ENCODE measurements at places on chromosomes 4 and X.

GRCh38 chrX:132483488-132483887 is 5.3 kb downstream of the MBNL3 start:
- no peak for DNase-seq

- no peak for DNase-seq
Measured at GRCh38 chrX:20317873-20318272, 51.2 kb upstream of the RPS6KA3 start.

DNA sequence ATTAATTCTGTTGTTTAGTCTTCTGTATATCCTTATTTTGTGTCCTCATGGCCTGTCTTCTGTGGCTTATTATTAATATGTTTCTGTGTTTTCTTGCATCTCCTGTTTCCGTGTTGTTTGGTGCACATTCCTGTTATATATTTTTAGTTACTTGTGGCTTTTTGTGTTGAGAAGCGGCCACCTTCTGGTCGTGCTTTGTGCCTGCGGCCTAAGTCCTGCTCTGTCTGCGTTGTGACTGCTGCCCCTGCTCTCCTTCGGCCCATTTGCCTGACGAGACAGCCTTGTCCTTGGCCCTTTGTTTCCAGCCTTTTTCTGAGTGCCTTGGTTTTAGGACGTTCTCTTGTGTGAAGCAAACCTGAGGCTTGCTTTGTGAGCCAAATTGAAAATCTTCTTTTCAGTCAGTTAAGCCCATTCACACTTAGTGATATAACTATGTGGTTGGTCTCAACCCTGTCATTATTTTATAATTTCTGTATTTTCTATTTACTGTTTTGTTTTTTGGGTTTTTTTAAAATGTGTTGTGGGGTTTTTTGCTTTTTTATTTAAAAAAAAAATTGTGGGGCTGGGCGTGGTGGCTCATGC is 43.8 kb downstream of the TNIP2 start:
- DNase-seq = no peak

GRCh38 chr4:140103676-140104075 is 50.3 kb downstream of the MAML3 start:
- DNase-seq = peak; percentile 81

DNA sequence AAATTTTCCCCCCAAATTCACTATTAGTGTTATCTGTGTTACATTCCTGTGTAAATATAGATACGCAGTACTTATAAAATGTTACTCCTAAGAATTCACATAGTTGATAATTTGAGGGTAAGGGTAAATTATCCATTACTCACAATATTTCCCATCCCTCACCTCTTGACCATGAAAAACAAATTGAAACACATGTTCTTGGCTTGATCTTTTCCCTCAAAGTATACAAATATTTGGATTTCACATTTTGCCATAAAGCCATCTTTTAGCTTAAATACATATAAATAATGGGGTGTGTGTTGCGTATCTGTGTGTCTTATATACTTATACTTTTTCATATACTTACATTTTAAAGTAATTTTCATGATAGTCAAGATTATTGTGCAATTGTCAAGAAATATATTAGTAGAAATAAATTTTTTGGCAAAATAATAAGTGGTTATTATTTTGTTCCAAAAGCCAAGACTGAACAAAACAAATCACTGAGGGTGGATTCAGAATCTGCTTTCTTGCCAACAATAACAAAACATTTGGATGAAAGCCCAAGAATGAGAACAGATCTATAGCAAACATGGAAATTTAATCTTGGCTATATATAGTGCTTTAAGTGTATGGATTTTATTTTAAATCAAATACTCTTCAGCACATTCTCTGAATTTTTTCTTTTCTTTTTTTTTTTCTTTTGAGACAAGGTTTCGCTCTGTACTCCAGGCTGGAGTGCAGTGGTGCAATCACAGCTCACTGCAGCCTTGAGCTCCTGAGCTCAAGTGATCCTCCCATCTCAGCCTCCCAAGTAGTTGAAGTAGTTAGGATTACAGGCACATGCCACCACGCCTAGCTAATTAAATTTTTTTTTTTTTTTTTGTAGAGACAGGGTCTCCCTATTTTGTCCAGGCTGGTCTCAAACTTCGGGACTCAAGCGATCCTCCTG is 48.5 kb upstream of the PRSS48 start:
- no peak for DNase-seq

DNA sequence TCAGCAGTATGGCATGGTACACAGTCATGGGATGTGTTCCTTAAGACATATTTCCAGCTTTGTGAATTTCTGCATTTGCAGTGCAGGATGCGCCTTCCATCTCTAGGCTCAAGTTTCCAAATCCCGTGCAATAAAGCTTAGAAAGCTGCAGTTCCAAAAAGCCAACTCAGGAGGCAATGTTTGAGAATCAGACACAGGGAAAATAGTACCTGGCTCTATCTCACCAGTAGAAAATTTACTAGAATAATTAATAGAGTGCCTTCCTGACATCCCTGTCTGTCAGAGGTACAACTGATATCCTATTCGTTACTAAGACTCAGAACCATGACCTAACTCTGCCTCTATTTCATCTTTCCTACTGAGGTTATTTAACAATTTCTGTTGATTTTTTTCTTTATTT is 1333.0 kb downstream of the PCDH19 start:
- DNase-seq = no peak

DNA sequence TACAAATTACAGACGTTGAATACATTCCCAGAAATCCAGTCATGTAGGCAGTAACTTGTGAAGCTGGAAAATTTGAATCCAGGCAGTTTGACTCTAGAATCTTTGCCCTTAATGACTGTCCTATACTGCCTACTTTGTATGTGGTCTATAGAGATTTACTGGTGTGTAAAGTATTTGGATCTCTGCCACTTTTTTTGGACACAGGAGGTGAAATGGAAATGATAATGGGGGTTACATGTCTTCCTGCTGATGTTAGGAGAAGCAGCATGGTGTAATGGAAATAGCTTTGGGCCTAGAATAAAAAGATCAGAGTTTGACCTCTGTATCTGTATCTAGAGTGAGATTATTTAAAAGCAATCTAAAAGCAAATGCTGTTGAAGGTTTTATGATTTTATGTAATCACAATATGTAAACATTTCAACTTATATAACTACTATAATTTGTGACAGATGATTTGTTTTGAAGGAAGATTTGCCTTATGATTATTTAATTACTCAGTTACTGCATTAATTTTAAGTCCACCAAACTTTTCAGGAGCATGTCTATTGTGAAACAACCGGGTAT is 3.3 kb downstream of the COL4A5 start:
- no peak for DNase-seq

DNA sequence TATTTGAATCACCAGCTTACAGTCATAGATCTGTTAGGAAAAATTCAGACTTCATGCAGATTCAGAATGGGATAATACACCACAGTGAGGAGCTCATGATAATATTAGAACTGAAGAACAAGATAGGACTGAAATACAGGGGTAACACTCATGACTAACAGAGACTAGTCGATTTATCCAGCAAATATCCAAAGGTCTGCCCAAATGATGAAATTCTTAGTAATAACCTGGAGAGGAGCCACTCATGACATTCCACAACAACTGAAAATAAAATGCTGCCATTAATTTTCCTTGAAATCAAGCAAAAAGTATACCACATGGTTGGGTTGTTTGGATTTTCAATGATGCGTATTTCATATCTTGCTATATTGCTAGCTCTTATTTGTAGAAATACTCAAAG is 903.7 kb upstream of the ADGRL3 start:
- DNase-seq = no peak

GRCh38 chr4:78520808-78521226 is 30.8 kb upstream of the ANXA3 start:
- DNase-seq = no peak

DNA sequence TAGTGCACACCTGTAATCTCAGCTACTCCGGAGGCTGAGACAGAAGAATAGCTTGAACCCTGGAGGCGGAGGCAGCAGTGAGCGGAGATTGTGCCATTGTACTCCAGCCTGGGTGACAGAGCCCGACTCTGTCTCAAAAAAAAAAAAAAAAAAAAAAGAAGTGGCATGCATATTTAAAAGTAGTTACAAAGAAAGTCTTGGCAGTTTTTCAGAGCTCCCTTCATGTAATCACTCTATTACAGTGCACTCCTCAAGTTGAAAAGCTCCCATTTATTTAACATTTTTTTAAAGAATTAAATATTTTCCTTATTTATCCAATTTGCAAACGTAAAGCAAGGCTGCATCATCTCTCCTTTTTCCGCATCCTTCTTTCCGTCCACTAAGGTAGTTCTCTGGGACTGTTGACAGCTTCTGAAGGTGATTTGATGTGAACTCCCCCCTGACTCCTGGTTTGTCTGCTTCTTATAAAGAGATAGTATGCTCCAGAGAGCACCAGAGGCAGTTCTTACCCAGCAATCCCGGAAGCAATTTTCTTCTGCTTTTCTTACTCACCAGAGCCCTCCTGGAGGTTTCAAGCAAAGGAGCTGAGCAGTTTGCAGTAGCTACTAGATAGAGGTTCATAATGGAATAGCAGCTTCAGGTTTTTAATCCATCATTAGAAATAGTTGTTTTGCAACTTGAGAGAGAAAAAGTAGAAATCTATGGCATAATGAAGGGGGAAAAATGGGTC is 151.0 kb downstream of the PALLD start:
- no peak for DNase-seq

- DNase-seq = no peak
Measured at GRCh38 chr4:96974295-96974694, 1134.4 kb downstream of the PDHA2 start.

- DNase-seq = no peak
Measured at GRCh38 chr4:113553082-113553481, 208.5 kb downstream of the CAMK2D start.

- no peak for DNase-seq
Measured at GRCh38 chr4:25941457-25942221, 27.6 kb downstream of the SMIM20 start.

DNA sequence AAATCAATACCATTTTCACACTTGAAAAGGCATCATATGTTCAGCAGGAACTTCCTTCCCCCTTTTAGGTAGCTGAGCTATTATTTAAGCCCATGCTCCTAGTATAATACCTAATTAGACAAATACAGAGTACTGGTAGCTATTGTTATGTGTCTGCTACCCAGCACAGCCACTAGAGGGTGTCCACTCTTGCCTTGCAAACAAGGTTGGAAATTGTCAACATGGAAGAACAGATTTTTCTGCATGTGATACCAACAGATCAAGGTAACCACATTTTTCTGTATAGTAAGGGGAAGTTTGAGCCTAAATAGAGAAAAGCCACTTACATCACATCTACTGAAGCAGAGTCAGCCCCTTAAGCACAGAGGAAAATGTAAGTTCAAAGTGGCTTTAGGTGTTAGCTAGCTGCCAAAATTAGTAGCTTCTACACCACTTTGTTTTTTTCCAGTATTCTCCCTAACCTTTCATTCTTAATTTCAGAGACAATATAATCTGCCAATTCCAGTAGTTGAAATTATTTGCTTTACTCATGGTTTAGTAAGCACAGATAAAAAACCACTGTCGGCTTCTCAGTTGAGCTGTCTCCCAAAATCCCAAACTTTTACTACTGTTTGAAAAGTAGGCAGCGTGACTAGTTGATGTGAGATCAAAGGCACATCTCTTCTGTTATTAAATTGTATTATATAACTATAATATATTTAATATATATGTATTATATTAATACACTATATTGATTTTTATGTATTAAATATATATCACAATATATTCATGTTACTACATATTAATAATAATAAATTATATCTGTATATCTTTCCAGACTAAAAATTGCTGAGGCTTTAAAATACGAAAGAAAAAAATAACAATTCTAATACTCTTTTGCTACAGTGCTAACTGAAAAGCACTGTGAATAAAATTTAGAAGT is 38.2 kb downstream of the EDNRA start:
- peak; percentile 57 for DNase-seq

DNA sequence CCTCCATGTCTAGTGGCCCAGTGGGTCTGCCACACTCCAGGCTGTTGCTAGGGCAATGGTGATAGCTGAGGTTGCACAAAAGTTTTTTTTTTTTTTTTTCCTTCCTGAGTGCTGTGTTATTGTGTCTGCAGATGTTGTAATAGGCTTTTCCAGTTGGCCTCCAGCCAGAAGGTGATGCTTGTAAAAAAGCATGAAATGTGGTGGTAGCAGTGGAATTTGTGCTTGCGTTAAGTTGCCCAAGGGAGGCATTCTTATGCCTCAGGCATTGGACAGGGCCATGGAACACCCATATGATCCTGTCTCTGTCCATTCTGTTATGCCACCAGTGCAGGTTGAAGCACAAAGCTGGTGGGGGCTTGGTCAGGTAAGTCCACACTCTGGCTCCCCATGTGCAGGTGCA is 660.5 kb upstream of the SPANXN1 start:
- no peak for DNase-seq

DNA sequence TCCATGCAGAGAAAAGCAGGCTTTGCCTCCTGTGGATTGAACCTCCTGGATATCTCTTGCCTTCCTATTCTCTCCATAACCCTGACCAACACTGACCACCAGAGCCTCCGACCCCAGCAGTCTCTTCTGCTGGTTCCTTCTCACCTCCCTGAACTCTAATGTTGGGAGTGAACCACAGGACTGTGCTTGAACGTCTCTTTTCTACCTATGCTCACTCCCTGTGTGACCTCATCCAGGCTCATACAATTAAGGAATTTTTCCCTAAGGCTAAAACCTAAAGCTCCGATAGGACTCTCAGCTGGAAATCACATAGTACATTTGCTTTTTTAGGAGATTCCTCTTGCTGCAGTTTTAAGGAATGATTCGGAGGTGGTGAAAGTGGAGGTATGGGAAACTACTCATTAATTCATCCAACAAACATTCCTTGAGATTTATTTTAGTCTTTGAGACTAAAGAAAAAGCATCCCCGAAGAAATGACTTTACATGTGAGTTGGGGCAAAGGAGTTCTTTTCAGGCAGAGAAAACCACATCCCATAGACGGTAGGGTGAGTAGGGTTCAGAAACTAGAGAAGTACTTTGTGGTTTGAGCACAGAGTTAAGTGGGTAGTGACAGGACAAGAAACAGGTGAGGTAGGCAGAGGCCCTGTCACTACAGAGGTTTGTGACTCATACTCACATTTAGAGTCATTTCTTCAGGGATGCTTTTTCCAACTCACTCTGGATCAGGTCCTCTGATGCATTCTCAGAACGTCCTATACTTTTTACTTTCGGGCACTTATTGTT is 30.8 kb downstream of the NDNF start:
- DNase-seq = peak; percentile 29

DNA sequence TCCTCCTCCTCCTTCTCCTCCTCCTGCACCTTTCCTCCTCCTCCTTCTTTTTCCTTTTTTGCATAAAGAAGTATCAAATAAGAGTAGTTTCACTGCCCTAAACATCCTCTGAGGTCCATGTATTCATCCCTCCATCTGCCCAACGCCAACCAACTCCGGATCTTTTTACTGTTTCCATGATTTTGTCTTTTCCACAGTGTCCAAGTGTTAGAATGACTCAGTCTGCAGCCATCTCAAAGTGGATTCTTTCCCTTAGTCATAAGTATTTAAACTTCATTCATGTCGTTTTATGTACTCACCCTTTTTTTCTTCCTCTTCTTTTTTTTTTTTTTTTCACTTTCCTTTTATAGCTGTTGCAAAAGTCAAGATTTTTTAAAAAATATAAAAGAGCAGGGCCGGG is 12.9 kb downstream of the CSF2RA start:
- DNase-seq = no peak

- peak; percentile 36 for DNase-seq
Measured at GRCh38 chrX:139932073-139932900, 566 bp downstream of the ATP11C start.

All from activated CD4-positive, alpha-beta memory T cell treated with anti-CD3 and anti-CD28 coated beads, Interleukin-2, amount 10 ng/mL, durations not matched to agents 7 days and 5 days (primary cell).